Stimulated activated CD8-positive, alpha-beta memory T cell treated with anti-CD3 and anti-CD28 coated beads, Interleukin-15, amount 100 ng/mL, for 4 hours (primary cell): ENCODE measurements at places on chromosomes 2 and 18.

DNA sequence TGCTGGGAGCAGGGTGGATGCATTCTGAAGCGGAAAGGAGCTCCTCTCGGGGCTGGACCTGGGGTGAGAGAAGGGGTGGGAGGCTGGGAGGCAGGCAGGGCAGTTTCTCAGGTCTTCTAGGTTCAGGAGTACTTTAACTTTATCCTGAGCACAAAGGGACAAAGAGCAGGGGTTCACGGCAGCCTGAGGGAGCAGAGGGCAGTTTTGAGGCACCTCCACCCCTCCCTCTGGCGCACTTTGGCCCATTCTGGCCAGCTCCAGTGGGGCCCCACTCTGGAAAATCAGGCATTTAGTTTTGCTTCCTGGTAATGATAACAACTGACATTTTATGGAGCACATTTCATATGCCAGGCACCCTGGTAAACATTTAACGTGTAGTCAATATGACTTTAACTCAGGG is 14.3 kb downstream of the B3GNT7 start:
- DNase-seq = no peak

- no peak for DNase-seq
Measured at GRCh38 chr2:109355192-109355843, 226.3 kb downstream of the SH3RF3 start.

DNA sequence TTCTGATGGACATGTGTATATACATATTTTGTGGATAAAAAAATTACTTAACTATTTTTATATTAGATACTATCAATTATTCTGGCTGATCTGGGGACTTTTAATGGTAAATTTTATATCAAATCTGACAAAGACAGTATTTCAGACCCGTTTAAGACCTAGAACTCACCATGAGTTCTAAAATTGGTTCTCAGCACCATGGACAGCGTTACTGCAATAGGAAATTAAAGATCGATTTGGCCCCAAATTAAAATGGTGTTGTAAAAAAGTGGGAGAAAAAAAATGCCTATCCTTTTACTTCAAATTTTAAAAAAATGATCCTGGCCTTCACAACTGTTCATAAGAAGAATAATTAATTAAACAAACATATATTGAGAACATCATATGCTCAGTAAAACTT is 919 bp upstream of the SCN2A start:
- no peak for DNase-seq

DNA sequence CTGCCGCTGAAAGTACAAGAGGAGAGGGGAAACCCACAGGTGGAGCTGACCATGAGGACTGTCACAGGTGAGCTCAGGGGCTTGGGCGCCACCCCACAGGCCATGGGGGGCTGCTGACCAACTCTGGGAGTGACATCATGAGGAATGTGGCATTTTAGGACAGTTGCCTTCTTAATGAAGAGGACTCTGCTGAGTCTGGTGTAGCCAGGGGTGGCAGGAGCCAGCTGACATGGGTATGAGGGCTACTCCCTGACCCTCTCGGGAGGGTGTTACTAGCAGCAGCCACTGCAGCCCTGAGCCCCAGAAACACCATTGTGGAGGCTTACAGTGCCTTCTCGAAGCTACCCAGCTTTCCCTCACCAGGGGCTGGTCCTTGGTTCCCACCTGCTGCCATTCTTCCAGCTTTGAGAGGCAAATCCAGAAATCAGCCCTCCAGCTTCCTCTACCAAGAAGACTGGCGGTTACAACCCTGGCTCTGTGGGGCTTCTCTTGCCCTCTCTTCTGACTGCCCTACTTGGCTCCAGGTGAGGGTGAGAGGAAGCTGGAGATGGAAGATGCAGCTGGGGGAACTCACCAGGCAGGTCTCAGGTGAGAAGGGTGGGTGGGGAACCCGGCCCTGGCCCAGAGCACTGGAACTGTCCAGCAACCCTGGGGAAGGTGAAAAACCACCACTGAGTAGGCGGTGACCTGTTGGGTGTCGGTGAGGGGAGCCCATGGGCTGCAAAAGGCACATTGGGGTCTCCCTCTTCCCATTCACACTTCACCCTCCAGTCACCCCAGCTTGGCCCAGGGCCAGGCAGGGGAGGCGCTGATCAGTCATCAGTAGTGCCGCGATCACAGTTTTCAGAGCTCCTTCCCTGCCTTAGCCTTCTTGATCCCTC is 98.5 kb downstream of the MCFD2 start:
- no peak for DNase-seq

- no peak for DNase-seq
Measured at GRCh38 chr2:226057914-226058313, 658.4 kb downstream of the NYAP2 start.
